ENCODE measurements at places on chromosomes 7 and 10. TPM values are rescaled to one million over a fixed set of nuclear protein-coding genes. Genes with fewer than 3 reads are reported as not detected.

GRCh38 chr7:3559278-3559677 lies 258.2 kb downstream of the SDK1 start:
- peak; percentile 21 for DNase-seq

DNA sequence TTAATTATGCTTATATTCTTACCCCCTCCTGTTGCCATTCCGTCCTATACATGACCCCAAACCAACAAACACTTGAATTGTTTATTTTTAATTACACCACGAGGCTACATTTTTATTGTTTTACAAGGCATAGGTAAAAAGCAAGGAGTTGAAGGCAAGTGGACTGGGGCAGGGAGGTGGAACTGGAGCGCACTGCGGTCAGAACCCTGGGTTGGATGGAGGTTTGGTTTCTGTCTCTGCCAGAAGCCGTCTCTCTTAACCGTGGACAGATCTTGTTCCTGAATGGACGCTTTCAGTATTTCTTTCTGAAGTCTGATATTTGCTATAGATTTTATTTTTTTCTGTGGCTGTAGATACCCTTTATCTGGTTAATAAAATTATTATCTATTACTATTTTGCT lies 19.9 kb upstream of the IGFBP3 start:
- DNase-seq: no peak

DNA sequence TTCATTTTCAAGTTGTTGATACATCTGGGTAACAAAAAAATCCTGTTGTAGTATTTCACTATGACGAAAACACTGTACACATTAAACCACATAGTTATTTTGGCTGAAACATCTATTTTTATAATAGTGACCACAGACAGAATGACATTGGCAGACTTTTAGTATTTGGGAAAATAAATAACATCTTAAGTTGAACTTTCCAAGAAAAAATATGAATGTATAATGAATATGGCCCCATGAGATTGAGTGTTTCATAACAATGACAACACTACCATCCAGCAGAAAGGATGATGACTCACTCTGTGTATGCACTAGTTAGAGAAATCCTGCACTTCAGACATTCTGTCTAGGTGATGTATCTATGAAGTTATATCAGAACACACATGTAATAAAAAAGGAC lies 118.1 kb downstream of the SEMA3D start:
- no peak for DNase-seq

Gene LRRD1
- not detected for total RNA-seq

Gene EN2
- 1.6 TPM for total RNA-seq

GRCh38 chr7:116188-116981 lies 76.0 kb upstream of the FAM20C start:
- DNase-seq: no peak

GRCh38 chr7:32507414-32507813 lies 12.1 kb downstream of the AVL9 start:
- DNase-seq: no peak

Data from MG63 (cell line).